ENCODE measurements at places on chromosomes 12 and 14. TPM values are rescaled to one million over a fixed set of nuclear protein-coding genes. Genes with fewer than 3 reads are reported as not detected.

Gene INSM2
- total RNA-seq: not detected

Gene GALNT4
- 10.6 TPM for total RNA-seq

Gene CLEC2B
- total RNA-seq: 7.2 TPM

Gene GRIP1
- total RNA-seq: not detected

Gene MUCL1
- total RNA-seq: not detected

Gene CHST11
- 5.4 TPM for total RNA-seq

Gene OAS3
- total RNA-seq: 0.38 TPM

Gene PDE3A
- 0.43 TPM for total RNA-seq

Gene AQP2
- not detected for total RNA-seq

Gene COCH
- total RNA-seq: not detected

Gene BMP4
- total RNA-seq: not detected

Gene RBP5
- not detected for total RNA-seq

Gene GALNT8
- total RNA-seq: not detected

Gene GDF3
- not detected for total RNA-seq

Gene RGS6
- not detected for total RNA-seq

Gene POTEG
- total RNA-seq: not detected

Gene HELB
- 0.86 TPM for total RNA-seq

Gene BCDIN3D
- total RNA-seq: 3.3 TPM

Gene LRFN5
- 2.1 TPM for total RNA-seq

Gene LPAR5
- not detected for total RNA-seq

Gene RPL10L
- total RNA-seq: not detected

Gene PTCSC3
- total RNA-seq: not detected

Gene PRKAG1
- total RNA-seq: 86.1 TPM

Gene PROX2
- total RNA-seq: not detected

Gene RASAL1
- total RNA-seq: not detected

Gene CD163L1
- total RNA-seq: not detected

Gene CPNE6
- not detected for total RNA-seq

Gene RASSF9
- 0.89 TPM for total RNA-seq

Gene RDH11
- total RNA-seq: 59.1 TPM

Gene KTN1
- total RNA-seq: 119 TPM

Gene DBX2
- total RNA-seq: not detected

Gene LGR5
- total RNA-seq: not detected

Gene PLCZ1
- total RNA-seq: not detected

Gene CKB
- total RNA-seq: 27.2 TPM

Gene TROAP
- total RNA-seq: 6.2 TPM

Gene PPP1R1A
- total RNA-seq: not detected

Gene LRRC43
- 6.4 TPM for total RNA-seq

Data from GM23248 (cell line).